Osteoblast (primary cell): ENCODE measurements at places on chromosomes 3 and 15.

DNA sequence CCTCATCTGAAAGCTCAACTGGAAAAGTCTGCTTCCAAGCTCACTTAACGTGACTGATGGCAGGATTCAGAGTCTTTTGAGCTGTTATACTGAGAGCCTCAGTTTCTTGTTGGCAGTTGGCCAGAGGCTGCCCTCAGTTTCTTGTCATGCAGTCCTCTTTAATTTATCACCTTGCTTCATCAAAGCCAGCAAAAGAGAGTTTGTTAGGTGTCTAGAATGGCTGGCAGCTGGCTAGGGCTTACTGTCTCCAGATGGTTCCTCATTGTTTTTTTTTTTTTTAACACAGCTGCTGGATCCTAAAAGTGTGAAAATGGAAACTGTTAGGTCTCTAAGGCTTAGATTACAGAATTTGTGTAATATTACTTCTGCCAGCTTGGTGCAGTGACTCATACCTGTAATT is 310.6 kb downstream of the PDCD6IP start:
- no peaks in the 10 kb centered on the region for H3K27me3 ChIP-seq
- H3K4me1 ChIP-seq: no peaks in the 10 kb centered on the region
- no peak overlapping the region for H3K4me3 ChIP-seq
- no peaks in the 10 kb centered on the region for H3K36me3 ChIP-seq
- DNase-seq: no peak

DNA sequence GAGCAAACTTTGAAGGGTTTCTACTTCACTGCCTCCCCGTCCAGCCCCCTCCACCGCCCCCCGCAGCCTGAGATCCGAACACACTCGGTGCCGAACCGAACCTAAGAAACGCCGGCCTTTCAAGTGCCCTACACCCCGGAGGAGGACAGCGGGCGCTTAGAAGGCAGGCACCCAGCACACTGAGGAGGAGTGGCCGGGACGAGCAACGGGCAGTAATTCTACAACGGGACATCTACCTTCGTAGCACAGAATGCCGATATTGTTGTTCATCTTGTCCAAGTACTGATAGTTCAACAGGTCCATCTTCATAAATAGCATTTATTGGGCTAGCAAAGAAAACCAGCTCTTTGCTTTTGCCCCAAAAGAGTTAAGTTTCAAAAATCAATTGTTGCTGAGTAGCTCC is 513 bp downstream of the VGLL4 start:
- H3K27me3 ChIP-seq: no peaks in the 10 kb centered on the region
- peak overlapping the region; percentile 87 for H3K4me3 ChIP-seq
- peaks cover 36% of the 10 kb centered on the region for H3K4me1 ChIP-seq
- H3K36me3 ChIP-seq: no peaks in the 10 kb centered on the region
- peak; percentile 53 for DNase-seq

- H3K27ac ChIP-seq: no peak overlapping the region
- H3K36me3 ChIP-seq: no peaks in the 10 kb centered on the region
- H3K4me1 ChIP-seq: peaks cover 2% of the 10 kb centered on the region
- H3K4me3 ChIP-seq: no peak overlapping the region
- no peaks in the 10 kb centered on the region for H3K27me3 ChIP-seq
- peak; percentile 83 for DNase-seq
Observed at GRCh38 chr3:150870406-150870805, 34.8 kb downstream of the MINDY4B start.

GRCh38 chr3:178901204-178901603 is 170.4 kb downstream of the ZMAT3 start:
- no peak overlapping the region for H3K4me3 ChIP-seq
- H3K4me1 ChIP-seq: no peaks in the 10 kb centered on the region
- H3K27me3 ChIP-seq: no peaks in the 10 kb centered on the region
- peak; percentile 64 for DNase-seq
- H3K36me3 ChIP-seq: no peaks in the 10 kb centered on the region

DNA sequence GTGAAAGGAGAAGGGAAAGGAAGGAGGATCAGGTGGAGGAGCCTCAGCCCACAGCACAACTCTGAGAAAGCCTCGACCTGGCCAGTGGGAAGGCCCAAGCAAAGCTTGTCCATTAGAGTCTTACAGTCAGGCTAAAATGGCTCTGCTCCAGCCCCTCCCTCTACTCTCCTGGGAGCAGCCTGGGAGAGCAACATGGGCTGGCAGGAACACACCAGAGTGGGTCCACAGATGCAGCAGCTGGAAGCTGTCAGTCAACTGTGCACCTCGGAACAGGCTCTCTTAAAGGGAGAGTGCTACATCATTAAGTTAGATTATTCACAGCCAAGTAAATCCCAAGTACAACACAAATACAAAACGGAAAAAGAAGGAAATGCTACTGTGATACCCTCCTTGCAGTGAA is 98.0 kb upstream of the LIMD1 start:
- no peak overlapping the region for H3K27ac ChIP-seq
- no peak overlapping the region for H3K4me3 ChIP-seq
- no peaks in the 10 kb centered on the region for H3K27me3 ChIP-seq
- peaks cover 5% of the 10 kb centered on the region for H3K36me3 ChIP-seq
- no peaks in the 10 kb centered on the region for H3K4me1 ChIP-seq
- no peak for DNase-seq

DNA sequence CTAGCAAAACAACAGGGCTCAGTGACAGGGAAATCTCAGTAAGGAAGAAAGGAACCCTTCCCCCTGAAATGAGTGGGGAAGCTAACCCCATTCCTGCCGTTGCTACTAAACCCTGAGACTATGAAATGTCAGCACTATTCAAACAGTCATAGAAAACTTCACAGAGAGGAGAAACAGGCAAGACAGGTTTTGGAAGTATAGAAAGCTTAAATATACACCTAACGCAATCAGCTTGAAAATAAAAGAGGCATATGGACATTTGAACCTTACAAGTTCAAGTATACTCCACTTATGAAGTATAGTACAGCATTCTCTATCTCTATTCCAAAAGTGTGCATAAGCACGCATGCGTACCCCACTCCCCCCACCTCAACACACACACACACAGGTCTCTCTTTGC is 17.6 kb upstream of the FRMD4B start:
- H3K4me1 ChIP-seq: no peaks in the 10 kb centered on the region
- peaks cover 4% of the 10 kb centered on the region for H3K27me3 ChIP-seq
- H3K27ac ChIP-seq: no peak overlapping the region
- DNase-seq: no peak

DNA sequence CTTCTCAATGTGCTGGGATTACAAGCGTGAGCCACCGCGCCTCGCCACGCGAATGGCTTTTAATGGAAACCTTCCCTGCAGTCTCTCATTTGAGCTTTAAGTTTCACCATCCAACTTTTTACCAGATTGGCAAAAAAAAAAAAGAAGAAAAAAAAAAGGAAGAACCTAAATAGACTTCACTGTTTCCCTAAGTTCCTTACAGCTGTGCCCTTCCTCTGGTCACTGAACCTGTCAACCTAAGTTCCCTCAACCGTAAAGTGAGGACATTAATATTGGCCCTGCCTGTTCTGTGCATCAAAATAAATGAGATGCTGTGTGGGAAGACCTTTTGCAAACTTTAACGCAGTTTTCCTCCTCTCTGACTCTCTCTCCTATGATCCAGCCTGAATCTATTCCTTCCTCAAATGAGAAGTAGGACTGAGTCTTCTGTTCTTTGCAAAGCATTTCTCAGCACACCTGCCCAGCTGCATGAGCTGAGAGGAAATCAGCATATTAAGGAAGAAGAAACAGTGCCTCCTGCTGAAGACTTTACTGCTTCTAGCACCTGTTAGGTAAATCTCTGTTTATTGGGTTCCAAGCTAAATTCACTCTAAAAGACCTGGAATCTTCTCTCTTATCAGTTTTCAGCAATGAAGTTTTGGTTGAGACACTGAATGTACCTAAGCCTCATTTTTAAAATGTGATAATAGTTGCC is 99.6 kb upstream of the ETV5 start:
- no peak overlapping the region for H3K27ac ChIP-seq
- DNase-seq: no peak
- no peak overlapping the region for H3K4me3 ChIP-seq
- no peaks in the 10 kb centered on the region for H3K36me3 ChIP-seq
